ENCODE measurements at places on chromosomes 5 and 9.

DNA sequence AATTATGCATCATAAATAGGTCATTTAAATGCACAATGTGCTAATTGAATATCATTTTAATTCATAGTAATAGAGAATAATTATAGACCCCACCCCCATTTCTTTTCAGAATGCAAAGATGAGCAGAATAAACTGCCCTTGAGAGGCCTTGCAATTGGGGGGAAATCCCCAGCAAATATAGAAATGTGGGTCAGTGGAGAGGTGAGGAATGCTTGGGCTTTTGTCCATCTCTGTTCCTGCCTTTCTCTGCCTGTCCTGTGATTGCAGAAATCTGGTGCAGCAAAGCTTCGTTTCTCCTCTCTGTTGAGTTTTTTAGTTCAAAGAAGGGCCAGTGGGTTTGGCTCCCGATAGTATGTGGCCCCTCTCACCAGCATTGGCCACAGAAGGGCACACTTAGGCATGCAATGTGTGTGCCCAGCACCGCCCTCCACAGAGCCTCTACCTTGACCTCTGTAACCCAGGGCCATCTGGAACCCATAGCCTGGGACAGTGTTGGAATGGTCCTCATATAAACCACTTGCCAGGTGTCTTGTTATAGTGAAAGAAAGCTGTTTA is 164.2 kb downstream of the SEMA6A start:
- DNase-seq: no peak

DNA sequence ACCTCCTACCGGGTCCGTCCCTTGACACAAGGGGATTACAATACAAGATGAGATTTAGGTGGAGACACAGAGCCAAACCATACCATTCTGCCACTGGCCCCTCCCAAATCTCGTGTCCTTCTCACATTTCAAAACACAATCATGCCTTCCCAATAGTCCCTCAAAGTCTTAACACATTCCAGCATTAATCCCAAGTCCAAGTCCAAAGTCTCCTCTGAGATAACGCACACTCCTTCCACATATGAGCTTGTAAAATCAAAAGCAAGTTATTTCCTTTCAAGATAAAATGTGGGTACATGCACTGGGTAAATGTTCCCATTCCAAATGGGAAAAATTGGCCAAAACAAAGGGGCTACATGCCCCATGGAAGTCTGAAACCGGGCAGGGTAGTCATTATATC is 463.9 kb upstream of the CDH9 start:
- DNase-seq: no peak

DNA sequence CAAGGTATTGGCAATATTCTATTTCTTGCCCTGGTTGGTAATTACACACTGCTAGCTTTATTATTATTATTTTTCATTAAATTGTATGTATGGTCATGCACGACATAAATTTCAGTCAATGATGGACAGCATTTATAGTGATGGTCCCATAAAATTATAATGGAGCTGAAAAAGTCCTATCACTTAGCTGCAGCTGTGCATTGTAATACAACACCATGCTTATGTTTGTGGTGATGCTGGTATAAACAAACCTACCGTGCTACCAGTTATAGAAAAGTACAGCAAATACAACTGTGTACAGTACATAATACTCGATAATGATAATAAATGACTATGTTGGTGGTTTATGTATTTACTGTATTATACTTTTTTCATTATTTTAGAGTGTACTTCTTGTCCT is 65.5 kb downstream of the NR3C1 start:
- DNase-seq: no peak

DNA sequence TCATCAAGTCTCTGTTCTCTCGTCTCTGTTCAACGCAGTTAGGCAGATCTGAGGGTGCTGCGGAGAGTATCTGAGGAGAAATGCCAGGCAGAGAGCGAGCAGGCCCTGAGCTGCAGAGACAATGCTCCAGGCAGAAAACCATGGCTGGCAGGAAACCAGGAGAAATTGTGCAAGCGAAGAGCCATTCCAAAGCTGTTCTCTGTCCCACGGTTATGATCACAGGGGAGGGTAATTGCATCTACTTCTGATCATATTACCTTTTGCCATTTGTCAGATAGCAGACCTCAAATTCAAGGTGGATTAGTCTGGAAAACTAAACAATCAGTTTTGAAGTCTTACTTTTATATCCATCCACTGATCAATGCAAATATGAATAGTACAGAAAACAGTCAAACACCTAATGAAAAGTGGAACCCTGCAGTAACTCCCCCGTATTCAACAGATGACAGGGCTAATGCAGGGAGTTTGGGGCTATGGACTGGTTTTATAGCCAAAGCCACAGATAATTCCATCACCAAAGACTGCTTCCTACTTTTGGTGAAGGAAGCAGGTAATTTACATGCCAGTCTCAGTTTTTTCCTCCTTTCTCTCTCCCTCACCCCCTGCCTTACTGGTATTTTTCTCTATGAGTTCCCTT is 228.0 kb downstream of the DCP2 start:
- DNase-seq: no peak

DNA sequence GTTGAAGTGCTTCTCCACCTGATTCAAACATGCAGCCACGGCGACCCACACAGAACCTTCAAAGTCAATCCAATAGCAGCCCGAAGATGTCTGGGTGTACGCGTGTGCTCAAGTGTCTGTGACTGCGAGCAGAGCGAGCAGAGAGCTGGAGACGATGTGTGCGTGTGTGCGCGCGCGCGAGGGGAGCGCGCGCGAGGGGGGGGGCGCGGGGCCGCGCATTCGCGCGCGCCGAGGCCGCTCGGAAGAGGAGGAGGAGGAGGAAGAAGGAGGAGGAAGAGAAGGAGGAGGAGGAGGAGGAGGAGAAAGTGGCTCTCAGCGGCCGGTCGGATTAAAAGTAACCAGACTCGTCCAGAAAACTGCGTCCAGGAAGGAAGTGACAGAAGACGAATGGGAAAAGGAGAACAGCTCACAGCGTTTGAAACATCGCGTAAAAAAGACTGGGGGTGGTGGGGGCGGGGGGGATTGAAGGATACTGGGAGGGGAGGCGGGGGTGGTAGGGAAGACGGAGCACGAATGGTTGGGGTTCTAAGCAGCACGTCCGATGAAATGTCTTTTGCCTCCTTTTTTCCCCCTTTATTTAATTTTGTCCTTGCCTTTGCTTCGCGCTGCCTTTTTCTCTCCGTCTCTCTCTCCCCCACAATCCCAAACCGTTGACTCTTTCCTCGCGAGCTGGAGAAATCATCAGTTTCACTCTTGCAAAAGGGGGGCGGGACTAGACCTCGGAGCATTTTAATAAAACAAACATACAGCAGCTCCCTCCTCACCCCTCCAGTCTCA is at the start of gene MEF2C:
Gene MEF2C, minus strand, starts transcription at position 126 of the 777 bp plus-strand sequence. CDS start 59,396 bp downstream, outside the sequence.
- peak; percentile 75 for DNase-seq

GRCh38 chr9:115211413-115212124 is 93.6 kb upstream of the TNC start:
- peak; percentile 78 for DNase-seq

- DNase-seq: peak; percentile 63
Measured at GRCh38 chr9:86978922-86979474, 31.7 kb upstream of the GAS1 start.

DNA sequence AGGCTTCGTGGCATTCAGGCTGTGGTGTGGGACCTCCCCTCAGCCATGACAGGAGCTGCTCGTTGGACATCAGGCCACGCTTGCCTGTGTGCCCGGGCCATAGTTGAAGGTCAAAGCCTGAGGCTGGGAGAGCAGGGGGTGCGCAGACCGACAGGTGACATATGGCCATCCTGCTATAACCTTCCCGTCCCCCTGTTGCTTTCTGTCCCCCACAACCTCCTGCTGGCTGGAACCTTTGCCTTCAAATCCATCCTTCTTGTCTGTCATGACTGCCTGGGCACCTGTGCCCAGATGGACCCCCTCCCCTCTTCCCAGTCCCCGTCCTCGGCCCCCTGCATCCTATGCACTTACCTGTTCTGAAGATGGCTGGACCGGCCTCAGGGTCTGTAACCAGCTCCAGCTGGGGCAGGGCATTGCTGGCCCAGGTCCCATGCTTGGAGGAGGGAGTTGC is 83.2 kb downstream of the WNK2 start:
- no peak for DNase-seq

DNA sequence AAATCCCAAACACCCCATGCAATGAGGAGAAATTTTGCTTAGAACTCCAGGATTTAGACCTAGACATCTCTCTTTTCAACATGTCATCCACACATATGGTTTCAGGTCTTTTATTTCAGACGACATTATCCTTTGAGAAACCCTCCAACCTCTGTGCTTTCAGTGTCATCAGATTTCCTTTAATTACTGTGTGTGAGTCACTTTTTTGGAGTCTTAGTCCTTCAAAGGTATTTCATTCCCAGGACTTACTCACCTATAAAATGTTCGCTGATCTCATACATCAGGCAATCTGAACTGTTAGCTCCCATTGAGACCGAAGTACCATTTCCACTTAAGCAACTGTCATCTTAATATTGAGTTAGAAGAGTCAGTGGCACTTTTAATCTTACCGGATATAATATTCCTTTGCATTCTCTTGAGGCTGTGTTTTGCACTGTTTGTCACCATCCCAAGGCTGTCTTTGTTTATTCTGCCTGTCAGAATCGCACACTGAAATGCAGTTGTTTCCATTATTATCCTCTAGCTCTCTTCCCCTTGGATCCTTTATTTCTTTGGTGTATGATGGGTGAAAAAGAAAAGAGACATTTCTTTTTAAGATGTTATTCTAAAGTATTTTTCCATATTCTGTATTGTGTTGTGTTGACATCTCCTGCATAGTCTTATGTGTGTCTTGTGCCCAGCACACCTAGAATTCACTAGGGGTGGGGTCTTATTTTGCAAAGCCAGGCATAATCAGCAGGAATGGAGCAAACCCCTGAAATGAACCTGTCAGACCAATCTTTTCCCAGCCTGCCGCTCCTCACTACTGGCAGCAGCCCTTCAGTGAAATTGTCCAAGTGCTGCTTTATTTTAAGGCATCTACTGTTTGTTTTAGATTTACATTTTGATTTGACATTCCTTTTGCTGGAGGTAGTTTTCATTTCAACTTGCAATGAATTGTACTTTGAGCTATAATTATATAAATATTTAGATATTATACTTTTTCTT is 155.4 kb downstream of the PAM start:
- DNase-seq: no peak

DNA sequence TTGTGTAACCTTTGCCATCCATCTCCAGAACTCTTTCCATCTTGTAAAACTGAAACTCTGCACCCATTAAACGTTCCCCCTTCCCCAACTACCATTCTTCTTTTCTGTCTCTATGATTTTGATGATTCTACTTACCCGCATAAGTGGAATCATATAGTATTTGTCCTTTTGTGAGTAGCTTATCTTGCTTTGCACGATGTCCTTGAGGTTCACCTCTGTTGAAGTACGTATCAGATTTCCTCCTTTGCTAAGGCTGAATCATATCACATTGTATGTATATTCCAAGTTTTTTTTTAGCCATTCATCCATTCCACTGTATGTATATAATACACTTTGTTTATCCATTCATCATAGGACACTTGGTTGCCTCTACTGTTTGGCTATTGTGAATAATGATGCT is 2.9 kb upstream of the RNF130 start:
- DNase-seq: no peak

GRCh38 chr9:99411068-99411467 is 189.0 kb downstream of the SEC61B start:
- no peak for DNase-seq

GRCh38 chr9:111599092-111599954 is at the start of gene PTGR1:
PTGR1 (minus strand) TSS chr9:111599647; CDS start chr9:111597422, 2,225 bp downstream.
- peak; percentile 53 for DNase-seq

- peak; percentile 33 for DNase-seq
Measured at GRCh38 chr5:148794729-148795561, 31.5 kb upstream of the ADRB2 start.

DNA sequence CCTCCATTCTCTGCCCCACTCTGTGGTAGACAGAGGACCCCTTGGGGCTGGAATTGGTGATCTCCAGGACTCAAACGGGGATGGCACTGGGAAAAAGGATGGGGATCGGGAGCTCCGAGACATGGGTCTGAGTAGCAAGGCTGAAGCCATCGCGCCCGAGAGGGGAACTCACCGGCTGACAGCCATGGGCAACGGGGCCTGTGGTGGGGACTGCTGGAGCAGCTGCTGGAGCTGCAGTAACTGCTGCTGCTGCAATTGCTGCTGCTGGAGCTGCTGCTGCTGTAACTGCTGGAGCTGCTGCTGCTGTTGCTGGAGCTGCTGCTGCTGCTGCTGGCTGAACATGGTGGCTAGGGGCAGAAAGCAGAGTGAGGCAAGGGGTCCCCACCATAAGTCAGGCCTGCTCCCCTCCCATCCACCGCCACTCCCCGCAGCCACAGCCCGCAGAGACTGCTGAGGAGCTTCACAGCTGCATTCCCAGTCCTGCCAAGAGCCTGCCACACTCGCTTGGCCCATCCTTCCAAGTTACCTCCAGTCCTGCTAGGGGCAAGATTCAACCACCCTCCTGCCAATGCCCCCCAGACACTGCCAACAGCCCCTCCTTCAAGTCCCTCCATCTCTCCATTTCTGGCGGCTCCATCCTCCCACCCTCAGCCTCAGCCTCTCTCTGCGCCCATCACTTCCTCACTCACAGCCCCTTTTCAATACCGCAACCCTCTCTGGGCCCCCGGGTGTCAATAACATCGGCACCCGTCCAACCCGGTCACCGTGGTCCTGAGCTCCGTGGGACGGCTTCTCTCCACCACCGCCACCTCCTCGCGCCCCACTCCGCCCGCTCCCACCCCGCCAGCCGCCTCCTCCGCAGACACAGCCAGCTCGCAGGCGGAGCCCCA is 611 bp downstream of the CIZ1 start:
- DNase-seq: no peak

GRCh38 chr5:103293099-103293498 is 34.5 kb downstream of the MACIR start:
- DNase-seq: no peak

- DNase-seq: no peak
Measured at GRCh38 chr5:115194676-115195075, 25.0 kb upstream of the TRIM36 start.

DNA sequence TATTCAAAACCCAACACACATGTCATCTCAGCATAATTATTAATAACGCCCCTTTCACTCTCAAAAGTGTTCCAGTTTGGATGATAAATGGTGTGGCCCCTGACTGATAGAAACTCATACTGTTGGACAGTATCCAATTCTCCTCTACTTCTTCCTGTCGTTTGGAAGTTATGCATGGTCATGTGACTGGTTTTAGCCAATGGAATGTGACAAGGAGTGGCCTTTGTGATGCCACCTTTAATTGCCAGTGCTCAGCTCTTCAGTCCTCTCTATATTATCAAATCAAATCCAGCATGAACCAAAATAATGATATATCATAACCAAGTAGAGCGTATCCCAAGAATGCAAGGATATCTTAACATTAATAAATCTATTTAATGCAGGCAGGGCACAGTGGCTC is 117.8 kb upstream of the SPIN1 start:
- DNase-seq: no peak

GRCh38 chr5:96752341-96753016 is 55.3 kb downstream of the ERAP1 start:
- no peak for DNase-seq

- no peak for DNase-seq
Measured at GRCh38 chr9:111039231-111039906, 1.1 kb upstream of the LPAR1 start.

DNA sequence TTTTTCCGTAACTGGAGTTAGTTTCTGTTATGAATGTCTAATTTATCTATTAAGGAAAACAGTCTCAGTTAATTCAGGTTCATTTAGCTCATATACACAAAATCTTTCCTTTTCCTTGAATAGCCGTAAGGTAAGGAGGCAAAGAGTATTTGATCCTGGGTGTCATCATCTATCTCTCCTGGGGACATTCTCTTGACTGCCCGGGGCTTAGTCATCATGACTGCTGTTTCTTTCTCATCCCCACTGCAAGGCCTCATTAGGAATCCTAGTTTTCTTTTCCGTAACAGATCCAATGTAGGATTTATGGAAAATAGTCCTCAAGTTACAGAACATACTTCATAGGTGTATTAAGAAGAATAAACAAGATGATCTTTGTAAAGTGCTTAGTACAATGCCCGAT is 134.9 kb upstream of the CHD1 start:
- DNase-seq: no peak
